Activated naive CD4-positive, alpha-beta T cell treated with anti-CD3 and anti-CD28 coated beads for 36 hours (primary cell): ENCODE measurements at places on chromosomes 13 and 19. TPM values are rescaled to one million over a fixed set of nuclear protein-coding genes. Genes with fewer than 3 reads are reported as not detected.
A peak's percentile ranks its signal among the peaks of the same experiment; 100 is the strongest.

GRCh38 chr19:2413159-2413558, 14.2 kb downstream of the TIMM13 start:
- no peak for DNase-seq

DNA sequence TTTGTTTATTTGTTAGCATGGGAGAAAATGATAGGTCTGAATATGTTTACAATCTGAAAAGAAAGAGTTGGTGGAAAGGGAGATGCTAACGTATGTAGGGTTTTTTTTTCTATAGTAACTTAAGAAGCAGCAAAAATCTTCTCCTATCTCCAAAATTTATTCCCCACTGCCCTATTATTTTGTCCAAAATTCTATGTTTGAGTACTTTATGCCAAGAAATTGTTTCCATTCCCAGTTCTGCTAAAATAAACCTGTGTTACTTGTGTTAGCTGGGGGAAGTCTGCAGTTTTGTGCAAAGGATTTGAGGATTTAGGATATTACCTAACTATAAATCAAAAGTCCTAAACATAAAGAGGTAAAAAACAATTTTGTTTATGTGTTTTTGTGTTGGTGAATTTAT, 2770.4 kb upstream of the PCDH20 start:
- DNase-seq, result no peak

DNA sequence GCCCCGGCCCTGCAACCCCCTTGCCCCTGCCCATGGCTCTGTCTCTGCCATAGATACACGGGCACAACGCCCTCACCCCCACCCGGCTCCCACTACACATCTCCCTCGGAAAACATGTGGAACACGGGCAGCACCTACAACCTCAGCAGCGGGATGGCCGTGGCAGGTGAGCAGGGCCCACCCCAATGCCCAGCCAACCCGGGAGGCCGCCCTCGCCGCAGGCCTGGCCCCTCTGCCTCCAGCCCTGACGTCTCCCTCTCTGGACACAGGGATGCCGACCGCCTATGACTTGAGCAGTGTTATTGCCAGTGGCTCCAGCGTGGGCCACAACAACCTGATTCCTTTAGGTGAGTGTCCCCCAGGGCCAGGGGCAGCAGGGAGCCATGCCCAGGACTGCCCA, 7.7 kb downstream of the YIPF2 start:
- no peak for DNase-seq

DNA sequence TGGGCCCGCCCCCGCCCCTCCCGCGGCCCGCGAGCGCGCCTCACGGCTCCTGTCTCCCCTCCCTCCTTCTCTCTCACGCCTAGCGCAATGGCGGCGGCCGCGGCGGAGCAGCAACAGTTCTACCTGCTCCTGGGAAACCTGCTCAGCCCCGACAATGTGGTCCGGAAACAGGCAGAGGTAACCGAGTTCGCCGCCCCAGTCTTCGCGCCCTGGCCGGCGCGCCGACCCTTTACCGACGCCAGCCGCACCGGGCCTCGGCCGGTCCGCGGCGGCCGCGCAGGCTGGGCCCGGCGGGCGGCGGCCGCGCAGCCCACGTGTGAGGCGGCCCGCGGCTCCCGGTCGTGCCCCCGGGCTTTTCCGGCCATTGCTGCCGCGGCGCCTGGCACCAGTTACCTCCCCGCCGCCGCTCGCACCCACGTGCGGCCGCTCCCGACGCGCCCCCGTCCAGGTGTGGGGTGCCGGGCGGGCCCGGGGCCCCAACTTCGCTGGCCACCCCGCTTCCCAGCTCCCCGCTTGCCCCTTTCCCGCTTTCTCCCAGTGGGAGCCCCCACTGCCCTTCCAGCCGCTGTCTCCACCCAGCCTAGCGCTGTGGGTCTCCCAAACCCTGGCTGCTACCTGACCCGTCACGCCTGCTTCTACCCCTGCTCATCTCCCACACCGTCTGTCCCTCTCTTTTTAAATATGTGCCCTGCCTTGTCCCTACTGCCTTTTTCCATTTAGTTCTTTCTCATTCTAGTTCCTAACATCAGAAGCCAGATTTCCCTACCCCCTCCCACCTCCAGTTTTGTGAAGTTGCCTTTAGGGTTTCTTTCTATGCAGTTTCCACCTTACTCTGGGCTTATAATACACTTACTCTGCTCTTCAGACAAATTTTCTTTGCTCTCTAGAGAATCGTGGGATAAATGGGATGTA, 23.4 kb downstream of the IPO5 start:
- DNase-seq, result peak; percentile 6

Gene PTGIR
- total RNA-seq, result 17.2 TPM

DNA sequence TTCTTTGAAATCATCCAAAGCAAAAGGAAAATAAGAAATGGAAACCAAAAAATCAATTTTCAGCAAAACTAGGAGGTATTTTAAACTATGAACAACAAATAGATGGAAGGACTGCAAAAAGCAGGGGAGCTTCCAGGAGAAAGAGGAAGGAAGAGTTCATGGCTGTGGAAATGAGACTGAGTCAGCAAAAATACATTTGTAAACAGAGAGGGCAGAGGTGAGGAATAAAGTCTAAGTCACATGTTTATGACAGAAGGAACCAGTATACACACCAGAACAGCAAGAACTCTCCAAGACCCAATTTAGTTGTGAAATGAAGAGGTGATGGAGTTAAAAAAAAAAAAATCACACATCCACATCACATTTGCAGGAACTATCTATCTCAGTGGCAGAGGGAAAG, 69.6 kb downstream of the RNASEH2B start:
- DNase-seq, result no peak

Gene ZNF208
- 0.96 TPM for total RNA-seq

Gene AXL
- not detected for total RNA-seq

DNA sequence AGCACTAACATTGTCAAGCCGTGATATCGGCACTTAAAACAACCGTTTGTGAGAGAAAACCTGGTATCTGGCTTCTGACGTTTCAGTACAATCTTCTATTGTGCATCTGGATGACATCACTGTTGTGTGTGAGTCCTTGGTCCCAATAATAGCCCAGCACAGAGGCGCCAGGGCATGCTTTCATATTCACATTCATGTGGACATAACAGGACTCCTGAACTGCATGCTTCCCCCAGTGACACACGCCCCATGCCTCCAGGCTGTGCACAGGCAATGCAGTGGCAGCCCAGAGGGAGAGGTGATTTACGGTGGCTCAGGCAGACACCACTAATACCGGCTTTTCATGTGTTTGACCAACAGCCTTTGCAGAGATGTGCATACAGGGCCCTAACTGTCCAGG, 58.1 kb downstream of the MRPL57 start:
- no peak for DNase-seq

- DNase-seq, result peak; percentile 79
Observed at GRCh38 chr19:10420444-10421239, at the start of gene PDE4A. Gene PDE4A (plus strand): TSS chr19:10420538. CDS start chr19:10420765, 227 bp downstream.

GRCh38 chr19:17954401-17954800, 12.5 kb upstream of the KCNN1 start:
- no peak for DNase-seq
